ENCODE measurements at places on chromosomes 2 and 18.

GRCh38 chr2:135742325-135742757, 686 bp downstream of the UBXN4 start:
- DNase-seq, result peak; percentile 49

DNA sequence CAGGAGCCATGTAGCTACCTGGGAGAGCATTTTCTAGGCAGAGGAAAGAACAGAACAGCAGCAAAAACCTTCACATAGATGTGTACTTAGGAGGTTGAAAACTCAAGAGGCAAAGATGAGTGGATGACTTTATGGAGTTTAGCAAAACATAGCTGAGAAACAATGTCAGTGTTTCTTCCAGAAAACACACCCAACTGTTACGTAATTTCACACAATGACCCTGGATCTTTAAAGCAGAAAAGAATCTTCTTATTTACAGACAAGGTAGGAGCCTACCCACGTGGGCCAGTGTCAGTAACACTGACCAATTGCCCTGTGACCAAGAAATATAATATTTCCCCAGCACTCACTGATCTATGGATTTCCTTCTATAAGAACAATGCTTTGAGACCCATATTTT, 254.6 kb downstream of the CDH20 start:
- no peak for DNase-seq

DNA sequence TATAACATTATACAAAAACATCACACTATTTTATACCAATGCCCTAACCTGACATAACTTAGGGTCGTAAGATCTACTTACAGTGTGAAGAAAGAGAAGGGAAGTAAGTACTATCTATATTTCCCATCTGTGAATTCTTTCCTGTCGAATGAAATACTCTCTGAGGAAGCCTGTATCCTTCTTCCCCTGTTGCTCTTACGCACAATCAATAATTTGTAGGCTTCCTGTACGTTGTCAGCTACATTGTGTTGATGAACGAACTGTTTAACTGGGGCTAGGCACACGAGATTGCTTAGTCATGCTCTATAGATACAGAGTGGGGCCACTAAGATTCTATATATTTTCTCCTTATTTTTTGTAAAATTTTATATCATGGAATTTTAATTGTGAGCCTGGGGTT, 1125.0 kb upstream of the CELF4 start:
- no peak for DNase-seq

GRCh38 chr2:192535956-192536921, 341.5 kb upstream of the TMEFF2 start:
- no peak for DNase-seq

DNA sequence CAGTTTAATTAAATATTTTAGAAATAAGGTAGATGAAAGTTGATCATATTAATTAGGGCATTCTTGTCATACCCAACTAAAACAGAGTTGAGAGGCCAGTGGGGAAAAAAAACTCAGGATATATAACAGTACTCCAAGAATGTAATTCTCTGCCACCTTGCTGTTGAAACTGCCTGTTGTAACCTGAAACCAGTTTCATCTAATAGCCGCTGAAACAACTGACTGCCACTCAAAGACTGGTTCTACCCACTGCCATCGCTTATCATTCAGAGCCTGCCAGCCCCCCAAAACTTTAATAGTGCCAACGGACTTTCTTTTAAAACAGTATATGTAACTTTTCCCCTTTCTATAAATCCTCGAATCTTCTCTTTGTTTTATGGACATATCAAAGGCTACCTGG, 37.7 kb upstream of the FSIP2 start:
- DNase-seq, result no peak

- DNase-seq, result no peak
Measured at GRCh38 chr2:4995466-4995865, 696.7 kb upstream of the SOX11 start.

GRCh38 chr2:148616662-148617061, 27.9 kb upstream of the EPC2 start:
- DNase-seq, result no peak

Data from stimulated activated CD4-positive, alpha-beta T cell treated with anti-CD3 and anti-CD28 coated beads, Interleukin-2, amount 100 ng/mL, for 24 hours (primary cell).